ENCODE measurements at places on chromosomes 7 and 10. TPM values are rescaled to one million over a fixed set of nuclear protein-coding genes. Genes with fewer than 3 reads are reported as not detected.

GRCh38 chr7:138267934-138268333 lies 191.7 kb downstream of the AKR1D1 start:
- no peak for DNase-seq

The NUTM2B gene
- not detected for total RNA-seq

The MUC3A gene
- 0.75 TPM for total RNA-seq

DNA sequence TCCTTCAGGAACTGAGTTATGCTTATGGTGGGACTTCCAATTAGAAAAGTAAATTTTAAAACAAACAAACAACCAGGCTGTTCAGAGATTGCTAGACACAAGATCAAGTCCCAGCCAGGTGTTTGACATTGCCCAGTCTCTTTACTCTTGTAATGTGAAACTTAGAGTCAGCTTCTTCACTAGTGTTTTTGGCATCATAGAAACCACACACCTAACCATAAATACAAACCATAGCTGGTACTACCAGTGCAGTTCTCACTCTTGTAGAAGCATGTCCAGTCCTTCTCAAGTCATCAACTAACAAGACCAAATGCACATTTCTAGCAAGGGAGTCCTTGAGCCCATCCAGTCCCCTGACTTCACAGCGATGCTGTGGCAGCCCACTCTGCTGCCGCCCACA lies 339.9 kb downstream of the GFRA1 start:
- DNase-seq = no peak

- DNase-seq = no peak
Measured at GRCh38 chr7:143018931-143019330, 8.0 kb downstream of the OR9A2 start.

GRCh38 chr10:95133997-95134396 lies 60.0 kb upstream of the ACSM6 start:
- DNase-seq = peak; percentile 2

- DNase-seq = no peak
Measured at GRCh38 chr7:139618482-139619366, 95.2 kb downstream of the CLEC2L start.

The AGR3 gene
- total RNA-seq = not detected

DNA sequence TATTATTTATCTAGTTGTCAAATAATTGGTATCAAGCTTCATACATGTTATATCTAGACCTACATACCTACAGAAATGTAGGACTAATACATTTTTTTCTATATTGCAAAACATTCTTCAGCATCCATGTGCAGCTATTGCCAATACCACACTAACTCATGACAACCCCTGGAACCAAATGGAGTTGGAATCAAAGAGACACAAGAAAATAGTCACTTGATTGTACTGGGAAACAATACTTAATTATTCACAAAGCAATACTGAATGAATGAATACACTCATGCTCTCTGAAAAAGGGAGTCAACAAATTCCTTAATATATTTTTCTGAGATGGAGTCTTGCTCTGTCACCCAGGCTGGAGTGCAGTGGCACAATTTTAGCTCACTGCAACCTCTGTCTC lies 10.4 kb upstream of the CFAP43 start:
- no peak for DNase-seq

DNA sequence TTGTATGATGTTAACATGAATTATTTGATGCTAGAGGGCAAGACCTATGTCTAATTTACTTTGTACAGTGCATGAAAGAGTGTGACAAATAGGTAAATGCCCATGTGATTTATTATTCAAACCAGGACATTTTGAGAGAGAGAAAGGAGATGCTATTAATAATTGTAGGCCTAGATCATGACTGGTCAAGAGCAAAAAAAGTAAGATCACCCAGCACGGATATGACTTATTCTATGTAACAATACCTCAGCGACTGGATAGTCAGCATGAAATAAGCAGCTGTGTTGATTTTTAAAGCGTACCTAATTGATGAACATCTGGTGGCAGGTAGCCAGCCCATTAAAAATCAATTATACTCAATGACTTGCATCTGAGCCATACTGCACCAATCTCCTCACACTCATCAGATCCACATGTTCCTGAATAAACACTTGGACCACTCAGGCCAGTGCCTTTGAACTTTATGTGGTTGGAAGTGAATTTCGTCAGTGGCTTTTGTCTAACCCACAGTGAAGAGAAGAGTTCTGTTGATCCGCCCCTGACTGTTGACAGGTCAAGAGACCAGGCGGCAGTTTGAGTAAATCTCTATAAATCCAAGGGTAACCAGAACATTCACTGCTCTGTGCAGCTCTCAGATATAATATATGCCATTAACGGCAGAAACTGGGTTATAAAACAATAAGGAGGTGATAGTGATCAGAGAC lies 435.3 kb downstream of the MDFIC start:
- no peak for DNase-seq

DNA sequence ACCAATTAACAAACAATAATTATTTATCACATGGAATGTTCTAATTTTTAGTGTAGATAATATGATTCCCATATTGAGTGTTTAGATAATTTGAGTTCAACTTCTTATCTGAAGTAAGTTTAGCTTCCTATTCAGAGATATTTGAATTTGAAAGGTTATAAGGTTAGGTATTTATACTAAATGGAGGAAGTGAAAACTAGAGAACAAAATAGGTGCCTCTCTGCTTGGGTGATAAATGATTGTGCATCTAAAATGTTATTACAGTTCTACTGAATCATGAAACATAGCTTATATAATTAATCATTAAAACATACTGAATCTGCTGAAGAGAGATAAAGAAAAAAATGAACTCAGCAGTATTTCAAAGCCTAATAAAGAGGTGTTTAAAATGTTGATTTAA lies 1174.3 kb downstream of the XPNPEP1 start:
- DNase-seq = no peak

- no peak for DNase-seq
Measured at GRCh38 chr7:54972733-54973294, 46.0 kb upstream of the EGFR start.

DNA sequence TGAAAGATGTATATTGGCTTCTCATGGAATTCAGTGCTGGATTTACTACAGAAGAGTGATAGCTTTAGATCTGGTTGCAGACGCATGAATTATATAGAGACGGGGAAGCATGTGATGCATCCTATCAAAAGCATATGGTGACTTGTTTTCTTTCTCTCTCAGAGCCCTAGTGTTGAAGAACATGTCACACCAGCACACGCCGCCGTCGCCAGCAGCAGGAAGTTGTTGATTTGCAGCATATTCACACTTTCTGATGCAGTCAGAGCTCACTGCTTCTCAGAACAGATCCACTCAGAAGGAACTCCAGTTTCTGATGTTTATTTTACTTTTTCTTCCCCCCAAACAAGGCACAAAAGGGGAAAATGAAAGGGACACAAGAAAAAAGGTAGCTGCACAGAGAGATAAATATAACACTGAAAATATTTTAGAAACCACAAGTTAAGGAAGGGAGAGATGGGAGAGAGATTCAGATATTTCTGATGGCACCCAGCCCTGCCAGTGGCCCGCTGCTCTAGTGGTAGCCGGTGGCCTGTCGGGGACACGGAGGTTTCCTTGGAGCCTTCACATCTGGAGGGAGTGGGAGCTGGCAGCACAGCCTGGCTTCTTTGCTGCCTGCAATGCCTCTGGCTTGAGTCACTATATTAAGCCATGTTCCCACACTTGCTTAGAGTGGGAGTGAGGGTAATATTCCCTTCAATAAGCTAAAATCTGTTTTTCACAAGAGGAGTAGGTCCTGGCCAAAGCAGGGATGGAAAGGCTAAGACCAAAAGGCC lies 123.2 kb downstream of the NRP1 start:
- no peak for DNase-seq

- DNase-seq = no peak
Measured at GRCh38 chr10:121947343-121948330, 19.8 kb upstream of the ATE1 start.

GRCh38 chr10:63137306-63137705 lies 4.2 kb downstream of the NRBF2 start:
- peak; percentile 92 for DNase-seq

The IFIT1 gene
- 10.2 TPM for total RNA-seq

Data from renal cortical epithelial cell (primary cell).